ENCODE measurements at places on chromosomes 13 and 19.

GRCh38 chr13:79870766-79871165 lies 389.8 kb downstream of the NDFIP2 start:
- no peak for DNase-seq

- DNase-seq = no peak
Observed at GRCh38 chr13:84651288-84651687, 769.0 kb upstream of the SLITRK1 start.

DNA sequence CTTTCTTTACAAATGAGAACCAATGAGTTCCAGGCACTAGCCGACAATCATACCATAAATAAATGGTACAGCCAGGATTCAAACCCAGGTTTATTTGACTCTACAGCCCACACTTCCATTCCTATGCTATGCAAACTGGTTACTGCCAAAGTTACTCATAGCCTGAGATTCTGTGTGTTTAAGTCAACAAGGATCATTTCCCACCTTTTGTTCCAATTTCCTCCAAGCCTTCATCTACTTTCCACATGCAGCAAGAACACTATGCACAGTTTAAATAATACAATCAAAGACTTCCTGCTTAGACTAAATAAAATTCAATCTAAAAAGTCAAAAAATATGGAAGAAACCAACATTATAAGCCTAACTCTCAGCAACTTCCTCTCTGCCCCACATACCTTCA lies 59.2 kb upstream of the KLF12 start:
- DNase-seq = no peak

DNA sequence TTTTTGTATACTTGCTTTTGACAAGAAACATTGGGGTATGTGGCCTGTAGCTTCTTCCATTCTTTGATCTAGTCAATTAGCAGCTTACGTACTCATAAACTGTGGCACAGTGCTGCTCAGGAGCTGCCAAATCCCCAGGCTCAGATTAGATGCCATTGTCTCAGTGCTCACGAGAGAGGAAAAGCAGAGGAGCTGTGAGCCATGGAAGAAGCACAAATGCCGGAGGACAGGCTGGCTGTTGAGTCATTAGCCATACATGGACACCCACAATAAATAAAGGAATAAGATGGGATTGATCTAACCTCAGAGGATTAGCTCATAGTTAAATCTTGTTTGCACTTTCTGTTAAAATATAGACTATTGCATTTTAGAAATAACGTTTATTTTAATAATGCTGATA lies 121.7 kb downstream of the POSTN start:
- DNase-seq = no peak

DNA sequence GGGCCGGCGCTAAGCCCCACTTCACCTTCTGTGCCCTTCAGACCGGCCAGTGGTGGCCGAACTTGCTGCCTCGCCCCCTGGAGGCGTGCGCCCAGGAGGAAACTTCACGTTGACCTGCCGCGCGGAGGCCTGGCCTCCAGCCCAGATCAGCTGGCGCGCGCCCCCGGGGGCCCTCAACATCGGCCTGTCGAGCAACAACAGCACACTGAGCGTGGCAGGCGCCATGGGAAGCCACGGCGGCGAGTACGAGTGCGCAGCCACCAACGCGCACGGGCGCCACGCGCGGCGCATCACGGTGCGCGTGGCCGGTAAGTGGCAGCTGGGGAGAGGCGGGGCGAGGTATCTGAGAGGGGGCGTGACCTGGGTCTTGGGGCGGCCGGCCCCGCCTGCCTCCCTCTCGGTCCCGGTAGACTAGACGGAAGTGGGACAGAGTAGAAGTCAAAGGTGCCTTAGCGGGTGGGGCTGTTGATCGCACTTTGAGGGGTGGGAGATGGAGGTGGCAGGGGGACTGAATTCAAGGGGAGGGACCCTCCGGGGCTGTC lies 5.6 kb downstream of the ICAM5 start:
- DNase-seq = no peak

DNA sequence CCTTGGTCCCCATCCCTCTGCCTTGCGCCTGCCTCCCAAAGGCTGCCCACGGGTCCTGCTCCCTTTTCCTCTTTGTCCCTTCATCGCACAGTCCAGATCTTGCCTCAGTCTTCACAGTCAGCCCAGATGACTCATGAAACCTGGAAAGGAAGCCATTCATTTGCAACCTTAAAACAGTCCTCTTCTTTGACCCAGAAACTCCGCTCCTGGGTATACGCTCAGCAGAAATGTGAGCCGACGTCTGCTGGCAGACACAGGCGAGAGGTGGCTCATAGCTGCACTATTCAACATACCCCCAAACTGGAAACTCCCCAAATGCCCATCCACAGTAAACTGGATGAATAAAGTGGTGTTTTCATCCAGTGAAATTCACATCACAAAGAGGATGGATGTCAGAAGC lies 13.6 kb upstream of the PEPD start:
- DNase-seq = no peak

- no peak for DNase-seq
Observed at GRCh38 chr13:19791953-19792537, 9.3 kb upstream of the PSPC1 start.

DNA sequence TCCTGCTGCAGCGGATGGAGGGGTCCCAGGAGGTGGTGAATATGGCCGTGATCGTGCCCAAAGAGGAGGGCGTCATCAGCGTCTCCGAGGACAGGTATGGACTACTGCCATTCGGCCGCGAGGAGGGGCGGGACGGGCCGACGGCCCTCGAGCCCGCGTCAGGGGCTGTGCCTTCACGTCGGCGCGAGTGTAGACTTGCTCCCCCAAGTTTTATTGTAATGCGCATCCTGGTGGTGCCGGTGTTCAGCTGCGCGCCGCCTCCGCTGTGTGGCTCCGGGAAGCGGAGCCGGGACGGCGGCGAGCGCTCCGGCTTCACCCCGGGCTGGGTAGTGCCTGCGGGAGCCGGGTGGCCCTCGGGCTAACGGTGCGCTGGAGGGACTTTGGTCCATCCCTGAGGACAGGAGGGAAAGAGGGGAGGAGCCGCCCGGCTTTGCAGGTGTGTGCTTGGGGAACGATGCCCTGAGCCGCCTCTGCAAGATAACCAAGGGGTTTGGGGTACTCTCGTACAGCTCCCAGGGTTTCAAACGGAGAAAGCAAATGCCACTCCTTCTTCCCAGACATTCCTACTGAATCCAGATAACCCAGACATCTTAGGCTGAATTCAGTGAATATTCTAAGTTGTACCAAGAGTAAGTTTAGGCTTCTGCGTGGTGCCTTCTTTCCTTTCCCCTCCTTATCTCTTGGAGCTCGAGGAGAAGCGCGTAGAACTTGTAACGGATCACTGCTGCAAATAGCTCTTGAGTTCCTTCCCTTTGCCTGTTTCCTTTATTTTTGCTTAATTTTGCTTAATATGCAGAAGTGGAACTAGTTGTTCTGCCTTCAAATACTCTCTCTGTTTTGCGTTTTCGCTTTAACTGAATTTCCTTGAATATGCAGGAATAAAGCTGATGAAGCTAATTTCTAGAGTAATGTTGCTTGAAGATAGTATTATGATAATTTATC lies 740 bp downstream of the WDFY2 start:
- DNase-seq = peak; percentile 57

GRCh38 chr19:52600639-52601024 lies 30.5 kb downstream of the ZNF701 start:
- DNase-seq = no peak

DNA sequence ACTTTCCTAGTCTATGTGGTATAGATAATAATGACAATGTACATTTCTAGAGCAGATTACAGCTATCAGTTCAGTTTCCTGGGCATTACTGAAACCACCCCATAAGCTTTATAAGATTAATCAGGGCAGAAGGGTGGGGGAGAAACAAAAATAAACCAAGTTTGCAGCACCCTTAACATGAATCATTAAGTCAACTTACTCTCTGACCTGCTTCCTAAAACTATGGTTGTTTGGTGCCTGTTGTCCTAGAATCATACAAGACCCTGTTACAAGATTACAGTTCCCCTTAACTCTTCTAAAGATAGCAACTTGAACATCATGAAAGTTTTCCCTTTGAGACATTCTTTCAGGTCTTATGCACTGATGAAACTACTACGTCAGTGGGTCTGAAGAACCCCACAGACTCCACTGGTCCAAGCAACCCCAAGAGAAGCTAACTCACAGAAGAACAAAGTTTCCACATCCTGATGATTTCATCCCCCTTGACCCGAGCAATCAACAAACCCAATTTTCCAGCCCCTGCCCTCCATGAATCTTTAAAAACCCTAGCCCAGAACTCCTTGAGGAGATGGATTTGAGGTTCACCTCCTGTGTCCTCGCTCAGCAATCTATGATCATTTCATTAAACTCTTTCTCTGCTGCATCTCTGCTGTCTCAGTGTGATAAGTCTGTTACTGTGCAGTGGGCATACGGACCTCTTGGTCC lies 336.5 kb downstream of the FOXO1 start:
- no peak for DNase-seq

- no peak for DNase-seq
Observed at GRCh38 chr13:97371486-97372109, 62.4 kb upstream of the RAP2A start.

- DNase-seq = peak; percentile 16
Observed at GRCh38 chr13:105139380-105140285, 1395.8 kb downstream of the EFNB2 start.

- no peak for DNase-seq
Observed at GRCh38 chr19:38395381-38396114, 7.1 kb downstream of the SPRED3 start.

GRCh38 chr19:30966486-30966885 lies 382.8 kb downstream of the TSHZ3 start:
- DNase-seq = no peak

DNA sequence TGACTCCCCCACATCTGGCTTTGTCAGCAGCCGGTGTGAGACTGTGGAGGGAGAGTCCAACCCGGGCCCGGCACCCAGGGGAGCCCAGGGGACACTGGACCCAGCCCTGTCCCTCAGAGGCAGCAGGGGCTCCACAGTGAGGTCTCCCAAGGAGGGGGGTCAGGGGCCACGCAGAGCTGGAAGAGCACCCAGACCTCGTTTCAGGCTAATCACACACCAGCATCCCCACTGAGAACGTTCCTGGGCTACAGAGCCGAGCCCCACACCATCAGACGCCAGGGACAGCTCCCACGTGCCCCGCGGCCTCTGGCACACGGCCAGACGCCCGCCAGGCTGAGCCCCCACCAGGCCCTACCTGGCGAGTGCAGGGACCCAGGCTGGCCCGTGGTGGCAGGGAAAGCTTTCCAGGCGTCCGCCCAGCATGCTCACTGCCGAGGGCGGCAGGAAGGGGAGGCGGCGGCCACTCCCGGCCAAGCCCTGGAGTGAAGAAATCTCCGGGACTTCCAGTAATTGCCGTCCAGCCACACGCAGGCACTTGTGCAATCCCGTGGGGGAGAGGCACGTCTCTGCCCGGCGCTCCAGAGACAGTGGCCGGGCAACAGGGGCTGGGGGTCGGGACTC lies 19.2 kb downstream of the SBNO2 start:
- no peak for DNase-seq

DNA sequence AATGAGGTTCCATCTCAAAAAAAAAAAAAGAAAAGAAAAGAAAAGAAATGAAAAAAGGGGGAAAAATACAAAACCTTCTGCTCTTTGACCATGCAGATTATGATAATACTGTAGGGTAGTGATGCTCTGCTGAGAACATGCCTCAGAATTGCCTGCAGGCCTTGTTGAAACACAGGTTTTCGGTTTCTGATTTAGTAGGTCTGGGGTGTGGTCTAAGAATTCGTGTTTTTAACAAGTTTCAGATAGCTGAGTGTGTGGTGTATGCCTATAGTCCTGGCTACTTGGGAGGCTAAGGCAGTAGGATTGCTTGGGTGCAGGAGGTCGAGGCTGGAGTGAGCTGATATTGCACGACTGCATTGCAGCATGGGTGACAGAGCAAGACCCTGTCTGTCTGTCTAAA lies 14.9 kb upstream of the CYP2B6 start:
- no peak for DNase-seq

- DNase-seq = no peak
Observed at GRCh38 chr19:18858906-18859646, 27.3 kb downstream of the UPF1 start.

DNA sequence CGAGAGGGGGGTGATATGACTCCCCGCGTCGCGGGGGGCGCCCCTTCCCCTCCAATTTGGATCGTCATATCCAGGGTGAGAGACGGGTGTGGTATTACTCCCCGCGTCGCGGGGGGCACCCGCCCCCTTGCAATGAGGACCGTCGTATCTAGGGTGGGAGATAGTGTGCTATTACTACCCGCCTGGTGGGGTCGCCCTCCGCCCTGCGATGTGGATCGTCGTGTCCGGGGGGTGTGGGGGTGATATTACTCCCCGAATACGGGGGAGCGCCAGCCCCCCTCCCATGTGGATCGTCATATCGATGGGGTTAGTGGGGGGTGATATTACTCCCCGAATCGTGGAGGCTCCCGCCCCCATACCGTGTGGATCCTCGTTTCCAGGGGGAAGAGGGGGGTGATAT lies 29.2 kb upstream of the RGCC start:
- DNase-seq = no peak

GRCh38 chr13:21453387-21454081 lies 5.6 kb downstream of the ZDHHC20 start:
- no peak for DNase-seq

GRCh38 chr13:92537471-92537870 lies 689.1 kb upstream of the GPC6 start:
- no peak for DNase-seq

DNA sequence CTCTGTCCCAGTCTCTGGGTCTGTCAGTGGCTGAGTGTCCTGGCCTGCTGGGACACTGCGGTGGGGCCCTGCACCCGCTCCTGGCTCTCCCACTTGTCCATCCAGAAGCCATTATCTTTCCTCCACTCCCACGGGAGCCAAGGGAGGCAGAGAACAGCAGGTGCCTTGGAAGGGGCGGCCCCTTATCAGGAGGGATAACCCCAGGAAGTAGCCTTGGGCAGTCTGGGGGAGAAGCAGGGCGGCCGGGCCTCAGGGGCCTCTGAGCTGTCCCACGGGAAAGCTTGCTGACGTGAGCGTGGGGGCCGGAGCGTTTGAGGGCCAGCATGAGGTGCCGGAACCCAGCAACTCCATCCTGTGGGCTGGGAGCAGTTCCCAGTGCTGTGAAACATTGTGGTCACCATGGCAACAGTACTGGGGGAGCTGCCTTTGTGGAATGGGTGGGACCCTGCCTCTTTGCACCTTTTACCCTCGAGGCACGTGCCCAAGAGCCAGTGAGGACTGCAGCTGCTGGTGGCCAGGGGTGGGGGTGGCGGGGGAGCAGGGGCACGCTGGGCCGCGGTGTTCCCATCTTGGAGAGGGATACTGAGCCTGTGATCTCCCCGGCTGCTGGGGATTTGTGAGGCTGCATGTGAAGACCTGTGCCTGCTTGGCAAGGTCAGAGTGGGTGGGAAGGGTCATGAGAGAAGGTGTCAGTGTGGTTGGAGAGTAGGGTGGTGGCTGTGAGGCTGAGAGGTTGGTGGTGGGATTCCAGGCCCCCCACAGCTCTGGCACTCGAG lies 20.9 kb downstream of the KLHL26 start:
- no peak for DNase-seq

DNA sequence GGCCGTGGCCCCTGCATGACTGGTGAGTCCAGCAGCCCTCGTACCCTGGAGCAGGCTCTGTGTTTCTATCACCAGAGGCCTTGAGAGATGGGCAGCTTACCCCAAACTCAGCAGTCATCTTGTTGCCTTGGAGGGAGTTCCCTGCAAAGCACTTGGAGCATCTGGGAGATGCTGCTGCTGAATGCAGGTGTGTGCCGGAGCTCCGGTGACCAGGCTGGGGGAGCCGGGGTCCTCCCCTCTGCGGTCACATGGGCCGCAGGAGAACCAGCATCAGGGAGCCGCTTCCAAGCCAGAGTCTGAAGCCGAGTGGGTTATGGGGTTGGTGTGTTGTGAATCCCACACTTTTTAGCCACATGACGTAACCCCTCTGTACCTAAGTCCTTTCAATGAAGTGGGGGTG lies 82.8 kb downstream of the TEX29 start:
- no peak for DNase-seq
